ENCODE measurements at places on chromosomes 5 and 9. TPM values are rescaled to one million over a fixed set of nuclear protein-coding genes. Genes with fewer than 3 reads are reported as not detected.

TYRP1 gene
- 57.4 TPM for total RNA-seq

DNA sequence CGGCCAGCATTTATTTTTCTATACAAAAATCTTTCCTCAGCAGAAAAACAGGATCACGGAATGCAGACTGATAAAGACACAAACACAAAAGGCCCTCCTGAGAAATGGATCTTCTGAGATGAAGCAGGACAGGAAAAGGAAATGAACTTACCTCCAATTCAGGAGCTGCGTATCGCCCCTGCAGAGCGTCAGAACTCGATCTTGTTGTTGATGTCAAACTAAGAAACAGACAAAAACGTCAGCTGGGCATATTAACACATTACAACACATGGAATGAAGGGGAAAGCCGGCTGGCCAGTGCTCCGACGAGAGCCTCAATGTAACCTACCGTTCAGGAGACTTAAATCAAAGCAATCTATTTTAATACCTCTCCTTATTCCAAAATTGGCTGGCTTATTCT, 105.1 kb downstream of the SERINC5 start:
- no peak for DNase-seq

- DNase-seq, result no peak
These were observed 79.2 kb upstream of the SPRY4 start for GRCh38 chr5:142404046-142404477.

DNA sequence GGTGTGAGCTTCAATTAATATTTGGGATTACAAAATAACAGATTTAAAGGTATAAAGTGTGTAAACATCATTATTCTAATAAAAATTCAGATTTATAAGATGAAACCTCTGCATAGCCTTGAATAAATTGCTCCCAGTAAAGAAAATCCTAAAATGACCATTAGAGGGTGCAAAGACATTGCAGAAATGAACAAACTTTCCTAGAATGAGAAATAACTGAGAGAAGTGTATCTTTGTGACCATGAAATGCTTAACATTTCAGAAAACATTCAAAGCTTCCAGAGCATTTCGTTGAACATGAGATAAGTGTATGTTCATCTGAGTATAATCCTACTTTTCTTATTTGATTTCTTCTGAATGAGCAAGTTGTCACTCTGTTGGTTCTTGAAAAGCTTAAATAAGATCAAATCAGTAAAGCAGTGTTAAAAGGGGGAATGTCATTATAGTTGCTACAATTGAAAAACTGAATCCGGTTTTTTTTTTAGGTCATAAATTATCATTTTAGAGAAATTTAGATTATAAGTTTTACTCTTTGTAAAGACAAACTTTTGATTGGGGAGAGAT, 24.7 kb upstream of the NUDT12 start:
- no peak for DNase-seq

- no peak for DNase-seq
These were observed 126.1 kb downstream of the SEMA5A start for GRCh38 chr5:9419794-9420193.

KDM4C gene
- total RNA-seq, result 15.3 TPM

EIF4EBP3 gene
- 11.7 TPM for total RNA-seq

- no peak for DNase-seq
These were observed 47.0 kb upstream of the PDE8B start for GRCh38 chr5:77163453-77163852.

GRCh38 chr5:57215629-57216195, 41.9 kb downstream of the GPBP1 start:
- DNase-seq, result no peak

GRCh38 chr9:116550696-116551436, 136.2 kb upstream of the TRIM32 start:
- no peak for DNase-seq
